Astrocyte (in vitro differentiated cells and primary cell): ENCODE measurements at places on chromosomes 12 and 14. TPM values are rescaled to one million over a fixed set of nuclear protein-coding genes. Genes with fewer than 3 reads are reported as not detected.

Gene DHRS7
- 57.3 and 62.5 TPM in 2 replicates for total RNA-seq

Gene ISM2
- 0.39 and 0.50 TPM in 2 replicates for total RNA-seq

Gene KRT1
- not detected in 2 replicates for total RNA-seq

Gene SLC25A29
- total RNA-seq, result 24.3 and 30.2 TPM in 2 replicates

Gene CLEC6A
- total RNA-seq, result not detected in 2 replicates

DNA sequence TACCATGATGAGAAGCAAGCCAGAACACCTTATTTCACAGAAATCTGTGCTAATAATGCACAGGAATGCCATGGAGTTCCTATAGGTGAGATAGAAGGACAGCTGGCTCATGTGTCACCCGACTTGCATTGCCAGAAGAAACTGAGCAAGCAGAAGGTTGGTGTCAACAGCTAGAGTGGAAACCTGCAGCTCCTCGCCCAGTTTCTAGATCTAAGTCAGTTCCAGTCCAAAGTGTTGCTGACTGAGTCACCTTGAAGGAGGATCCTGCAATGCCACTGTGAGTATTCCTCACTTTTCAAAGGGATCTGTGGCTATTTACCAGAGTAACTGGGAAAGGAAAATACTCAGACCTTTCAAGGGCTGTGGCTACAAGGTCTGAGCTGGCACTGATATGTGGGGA lies 17.1 kb downstream of the CDKL1 start:
- no peaks in the 10 kb centered on the region for H3K36me3 ChIP-seq
- H3K4me3 ChIP-seq, result no peak overlapping the region
- DNase-seq, result no peak
- no peaks in the 10 kb centered on the region for H3K27me3 ChIP-seq
- no peaks in the 10 kb centered on the region for H3K4me1 ChIP-seq
- H3K27ac ChIP-seq, result no peak overlapping the region

DNA sequence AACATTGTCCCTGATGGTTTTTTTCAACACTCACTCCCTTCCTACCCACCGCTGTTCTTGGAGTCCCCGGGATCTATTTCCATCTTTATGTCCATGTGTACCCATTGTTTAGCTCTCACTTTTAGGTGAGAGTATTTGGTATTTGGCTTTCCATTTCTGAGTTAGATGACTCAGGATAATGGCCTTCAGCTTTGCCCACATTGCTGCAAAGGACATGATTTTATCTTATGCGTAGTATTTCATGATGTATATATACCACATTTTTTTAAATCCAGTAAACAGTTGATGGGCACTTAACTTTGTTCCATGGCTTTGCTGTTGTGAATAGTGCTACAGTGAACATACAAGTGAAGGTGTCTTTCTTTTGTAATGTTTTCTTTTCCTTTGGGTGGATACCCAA lies 123.5 kb upstream of the KITLG start:
- H3K36me3 ChIP-seq, result no peaks in the 10 kb centered on the region
- H3K4me1 ChIP-seq, result no peaks in the 10 kb centered on the region
- no peak overlapping the region for H3K4me3 ChIP-seq
- H3K27ac ChIP-seq, result no peak overlapping the region
- DNase-seq, result peak; percentile 35

DNA sequence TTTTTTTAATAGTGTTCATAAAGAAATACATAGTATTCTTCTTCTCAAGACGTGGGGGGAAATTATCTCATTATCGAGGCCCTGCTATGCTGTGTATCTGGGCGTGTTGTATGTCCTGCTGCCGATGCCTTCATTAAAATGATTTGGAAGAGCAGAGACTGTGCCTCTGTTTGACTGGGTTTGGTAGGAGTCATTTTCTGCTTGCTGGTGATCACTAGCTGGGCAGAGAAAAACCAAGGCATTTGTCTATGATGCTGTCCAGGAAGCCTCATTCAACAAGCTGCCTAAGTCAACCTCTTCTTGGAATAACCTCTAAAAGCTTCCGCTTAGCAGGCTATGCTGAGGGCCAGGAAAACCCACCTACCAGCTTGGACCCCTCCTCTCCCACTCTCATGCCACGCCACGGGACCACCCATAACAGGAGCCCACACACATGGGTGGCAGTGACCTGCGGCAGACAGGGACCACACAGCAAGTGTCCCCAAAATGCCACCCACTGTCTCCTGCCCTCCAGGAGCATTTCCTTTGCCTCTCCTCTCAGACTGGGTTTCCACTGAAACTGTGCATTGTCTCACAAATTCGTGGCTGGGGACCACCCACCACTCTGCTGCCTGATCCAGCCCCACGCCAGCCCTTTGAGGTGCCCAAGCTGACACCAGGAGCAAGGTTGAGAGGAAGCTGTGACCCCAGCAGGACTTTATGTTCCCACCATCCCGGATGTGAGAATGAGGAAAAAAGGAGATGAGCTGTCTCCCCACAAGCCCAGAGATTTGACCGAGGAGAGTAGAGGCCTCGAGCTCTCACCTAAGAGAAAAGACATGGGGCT lies 36.8 kb downstream of the DAD1 start:
- H3K4me3 ChIP-seq, result no peak overlapping the region
- peaks cover 43% of the 10 kb centered on the region for H3K4me1 ChIP-seq
- H3K27me3 ChIP-seq, result no peaks in the 10 kb centered on the region
- no peaks in the 10 kb centered on the region for H3K36me3 ChIP-seq
- no peak overlapping the region for H3K27ac ChIP-seq

DNA sequence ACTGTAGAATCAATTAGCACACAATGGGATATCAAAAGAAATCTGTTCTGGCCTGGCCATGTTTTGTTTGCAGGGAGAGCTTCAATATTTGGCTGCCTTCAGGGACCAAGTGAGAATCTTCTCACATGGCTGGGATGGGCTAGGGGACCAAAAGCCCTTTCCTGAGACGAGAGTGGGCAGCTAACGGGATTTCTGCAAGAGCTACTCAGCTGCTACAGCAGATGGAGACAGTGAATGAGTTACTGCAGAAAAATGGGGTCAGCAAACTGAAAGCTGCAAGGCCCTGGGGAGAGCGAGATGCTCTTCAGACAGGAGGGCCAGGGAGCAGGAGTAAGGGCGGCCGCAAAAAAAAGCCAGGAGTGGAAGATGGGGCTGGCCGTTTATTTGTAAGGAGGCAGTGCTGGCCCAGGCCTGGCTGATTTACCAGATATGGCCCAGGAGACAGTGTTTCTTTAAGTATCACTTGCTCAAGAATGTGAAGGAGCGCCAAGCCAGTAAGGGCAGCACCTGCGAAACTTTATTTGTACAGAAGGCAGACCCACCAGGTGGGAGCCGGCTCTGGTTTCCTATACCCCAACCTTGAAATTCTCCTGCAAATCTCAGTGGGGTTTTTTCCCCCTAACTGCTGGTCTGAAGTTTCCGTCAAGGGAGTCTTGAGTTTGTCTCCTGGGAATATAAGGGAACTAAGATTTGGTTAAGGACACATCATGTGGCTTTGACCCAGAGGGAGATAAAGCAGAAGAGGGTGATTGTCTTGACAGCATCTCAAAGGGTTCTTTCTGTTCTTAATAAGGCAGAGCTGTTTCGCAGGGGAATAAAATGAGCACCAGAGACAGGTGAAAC lies 57.8 kb downstream of the SSH1 start:
- H3K27me3 ChIP-seq, result no peaks in the 10 kb centered on the region
- no peak for DNase-seq
- H3K27ac ChIP-seq, result peak overlapping the region; percentile 1
- peaks cover 48% of the 10 kb centered on the region for H3K4me1 ChIP-seq
- peaks cover 56% of the 10 kb centered on the region for H3K36me3 ChIP-seq
- H3K4me3 ChIP-seq, result no peak overlapping the region

DNA sequence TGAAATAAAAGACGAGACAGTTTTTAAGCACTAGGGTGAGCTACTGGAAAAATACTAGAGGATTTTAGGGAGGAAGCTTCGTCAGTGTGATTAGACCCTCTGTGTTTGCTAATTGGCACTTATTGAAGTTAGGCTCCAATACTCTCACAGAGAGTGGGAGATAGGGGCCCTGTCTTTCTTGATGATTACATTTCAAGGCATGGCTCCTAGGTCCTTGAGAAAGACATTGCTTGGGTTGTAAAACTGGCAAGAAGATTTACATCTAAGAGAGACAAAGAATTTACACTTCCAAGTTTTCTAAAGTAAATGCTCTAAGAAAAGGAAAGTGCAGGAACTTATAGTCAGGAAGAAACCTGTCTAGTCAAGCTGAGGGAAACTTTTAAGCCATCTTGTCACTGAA lies 183.2 kb downstream of the C12orf50 start:
- DNase-seq, result no peak
- H3K27ac ChIP-seq, result no peak overlapping the region
- no peaks in the 10 kb centered on the region for H3K27me3 ChIP-seq
